ENCODE measurements at places on chromosomes 5 and 9.

GRCh38 chr5:91272858-91273257, 110.3 kb downstream of the ARRDC3 start:
- no peak for DNase-seq

DNA sequence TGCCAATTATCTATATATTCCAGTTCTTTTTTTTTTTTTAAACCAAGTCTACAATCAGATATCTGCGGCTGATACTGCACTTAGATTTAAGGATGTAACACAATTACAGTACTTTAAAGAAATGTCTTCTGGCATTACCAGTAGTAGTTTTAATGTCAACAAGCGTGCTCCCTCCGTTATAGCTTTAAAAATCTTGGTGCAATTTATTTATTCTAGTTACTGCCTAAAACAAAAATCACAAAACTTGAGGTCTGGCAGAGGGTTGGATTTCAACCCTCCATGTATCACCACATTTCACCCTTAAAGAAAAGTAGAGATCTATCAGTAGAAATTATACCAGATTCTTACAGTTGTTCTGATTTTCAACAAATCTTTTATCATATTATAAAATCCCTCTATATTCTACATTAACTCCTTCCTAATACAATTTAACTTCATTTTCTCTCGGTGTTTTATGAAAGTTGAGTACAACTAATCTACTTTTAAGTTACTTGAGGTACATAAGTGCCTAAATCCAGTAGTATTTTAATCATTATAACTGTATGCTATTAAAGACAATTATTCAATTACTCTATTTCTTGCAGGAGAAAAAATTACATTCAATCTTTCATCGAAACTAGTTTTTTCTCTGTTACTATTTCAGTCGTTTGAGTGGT, 2.0 kb upstream of the RICTOR start:
- no peak for DNase-seq

DNA sequence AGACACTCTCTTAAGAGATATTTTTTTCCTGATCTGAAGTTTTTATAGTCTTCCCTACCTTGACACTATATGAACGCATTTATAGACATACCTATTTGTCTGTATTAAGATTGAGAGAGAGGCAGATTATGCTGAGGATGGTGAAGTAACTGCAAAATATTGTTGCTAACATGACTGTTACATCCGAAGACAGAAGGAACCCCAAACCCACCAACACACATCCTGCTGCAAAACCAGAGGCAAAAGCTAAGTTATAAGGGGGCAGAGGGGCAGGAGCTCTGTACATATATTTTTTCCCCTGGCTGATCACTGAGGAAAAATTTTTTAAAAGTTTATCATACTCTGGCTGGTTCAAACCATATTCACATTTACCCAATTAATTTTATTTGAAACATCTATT, 279.0 kb downstream of the MLLT3 start:
- no peak for DNase-seq

GRCh38 chr9:2857564-2858198, 13.8 kb upstream of the PUM3 start:
- peak; percentile 34 for DNase-seq

DNA sequence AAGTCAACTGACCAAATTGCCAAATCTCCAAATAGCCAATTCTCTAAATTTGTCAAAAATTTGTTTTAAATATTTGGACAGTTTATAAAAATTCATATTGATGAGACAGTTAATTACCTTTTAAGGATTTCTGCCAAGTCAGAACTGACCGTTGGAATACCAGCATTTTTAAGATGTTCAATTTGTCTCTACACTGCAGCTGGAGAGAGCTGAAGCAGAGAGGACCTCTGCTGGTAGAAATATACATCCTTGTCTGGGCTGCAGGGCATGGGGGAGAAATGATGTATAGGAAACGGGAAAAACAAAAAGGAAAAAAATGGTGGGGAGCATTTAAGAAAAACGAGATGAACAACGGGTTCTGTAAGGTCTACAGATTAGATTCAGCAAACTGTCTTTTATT, 16.8 kb downstream of the NR6A1 start:
- no peak for DNase-seq

DNA sequence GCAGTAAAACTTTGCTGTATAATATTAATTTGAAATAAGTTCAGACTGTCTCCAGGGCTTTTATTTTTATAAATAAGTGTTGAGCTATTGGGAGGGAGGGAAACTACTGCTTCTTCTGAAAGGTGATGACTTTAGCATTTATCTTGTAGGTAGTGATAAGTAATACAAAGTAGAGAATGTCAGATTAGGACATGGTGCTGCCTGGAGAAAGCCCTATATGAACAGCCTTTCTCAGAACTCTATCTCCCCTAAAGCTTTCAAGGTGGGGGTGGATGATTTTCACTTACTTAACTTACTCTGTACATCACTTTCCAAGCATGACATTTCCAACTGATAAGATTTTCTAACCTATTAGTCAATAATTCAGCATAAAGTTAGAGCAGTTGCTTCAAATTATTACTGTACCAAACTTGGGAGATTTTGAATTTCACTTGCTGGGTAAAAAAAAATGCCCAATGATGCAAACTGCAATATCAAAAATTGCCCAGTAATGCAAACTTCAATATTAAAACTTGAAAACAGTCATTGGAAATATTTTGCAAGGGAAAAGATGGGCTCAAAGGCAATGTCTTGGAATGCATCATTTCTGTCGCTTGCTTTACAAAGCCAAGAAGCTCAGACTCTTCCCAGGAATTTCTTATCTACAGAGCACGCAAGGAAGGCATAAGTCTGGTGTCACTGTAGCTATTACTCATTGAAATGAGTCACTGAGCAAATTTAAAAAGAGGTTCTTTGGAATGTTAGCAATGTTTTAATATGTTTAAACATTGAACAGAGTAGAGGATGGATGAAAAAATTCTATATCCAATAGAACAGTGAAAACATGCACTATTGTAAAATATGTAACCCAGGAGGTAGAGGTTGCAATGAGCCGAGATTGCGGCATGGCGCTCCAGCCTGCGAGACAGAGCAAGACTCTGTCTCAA, 569.5 kb downstream of the PSAT1 start:
- DNase-seq, result no peak

- DNase-seq, result no peak
Measured at GRCh38 chr5:157952374-157952685, 93.4 kb upstream of the CLINT1 start.

- DNase-seq, result no peak
Measured at GRCh38 chr9:88383176-88383575, 5.1 kb upstream of the SPIN1 start.

- no peak for DNase-seq
Measured at GRCh38 chr5:105840800-105841199, 1829.9 kb downstream of the EFNA5 start.

DNA sequence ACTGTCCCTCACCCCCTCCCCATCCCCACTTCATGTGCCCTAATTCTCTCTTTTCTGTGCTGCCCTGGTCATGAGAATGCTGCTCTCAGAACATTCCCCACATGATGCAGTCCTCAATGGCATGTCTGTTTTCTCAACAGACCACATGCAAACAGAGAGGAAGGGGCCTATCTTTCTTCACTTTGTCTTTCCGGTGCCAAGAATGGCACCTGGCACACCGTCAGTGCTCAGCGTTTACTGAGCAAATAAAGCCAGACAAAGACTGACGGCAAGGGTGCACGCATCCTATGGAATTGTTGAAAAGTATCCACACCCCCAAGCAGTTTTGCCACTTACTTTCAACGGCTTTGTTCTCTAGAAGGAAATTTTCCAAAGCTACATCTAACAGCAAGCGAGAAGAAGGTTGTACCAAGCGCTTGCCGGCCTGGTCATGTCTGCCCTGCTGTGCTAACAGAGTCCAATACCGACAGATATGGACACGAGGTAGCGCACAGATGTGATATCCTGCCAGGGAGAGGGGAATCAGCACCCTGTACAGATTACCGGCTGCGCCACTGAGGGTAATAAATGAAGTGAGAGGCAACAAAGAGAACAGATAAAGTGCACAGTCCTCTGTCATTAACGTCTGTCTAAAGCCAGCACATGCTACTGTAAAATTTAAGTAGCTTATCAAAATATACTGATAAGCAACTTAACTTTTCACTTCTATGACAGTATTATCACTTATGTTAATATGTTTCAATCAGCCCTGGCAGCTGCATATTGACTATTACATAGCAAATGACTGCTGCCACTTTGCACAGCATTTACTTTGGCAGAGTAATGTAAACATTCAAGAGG, 251.7 kb downstream of the DENND1A start:
- no peak for DNase-seq

DNA sequence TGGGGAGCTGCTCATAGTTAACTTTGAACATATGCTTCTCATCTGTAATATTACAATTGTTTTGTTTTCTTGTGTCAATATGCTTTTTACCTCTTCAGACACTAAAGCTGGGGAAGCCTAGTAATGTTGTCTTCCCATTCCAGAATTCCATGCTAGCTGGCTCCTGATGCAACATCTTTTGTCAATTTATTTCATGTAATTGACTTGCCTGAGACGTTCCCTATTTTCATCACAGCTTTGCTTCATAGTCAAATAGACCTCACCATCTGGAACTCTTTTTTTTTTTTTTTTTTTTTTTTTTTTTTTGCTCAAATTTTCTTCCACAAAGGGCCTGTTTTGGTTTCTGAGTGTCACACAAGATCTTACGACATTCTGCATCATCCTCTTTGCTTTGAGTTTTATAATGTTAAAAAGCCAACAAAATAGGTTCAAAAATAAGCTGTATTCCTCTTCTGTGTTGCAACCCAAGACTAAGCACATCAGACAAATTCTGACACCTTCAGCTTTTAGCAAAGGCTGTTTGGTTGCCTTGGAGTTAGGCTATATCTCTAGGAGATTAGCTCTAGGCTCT, 235.2 kb downstream of the NR3C1 start:
- DNase-seq, result no peak

GRCh38 chr9:16884373-16884772, 13.9 kb upstream of the BNC2 start:
- DNase-seq, result peak; percentile 12

DNA sequence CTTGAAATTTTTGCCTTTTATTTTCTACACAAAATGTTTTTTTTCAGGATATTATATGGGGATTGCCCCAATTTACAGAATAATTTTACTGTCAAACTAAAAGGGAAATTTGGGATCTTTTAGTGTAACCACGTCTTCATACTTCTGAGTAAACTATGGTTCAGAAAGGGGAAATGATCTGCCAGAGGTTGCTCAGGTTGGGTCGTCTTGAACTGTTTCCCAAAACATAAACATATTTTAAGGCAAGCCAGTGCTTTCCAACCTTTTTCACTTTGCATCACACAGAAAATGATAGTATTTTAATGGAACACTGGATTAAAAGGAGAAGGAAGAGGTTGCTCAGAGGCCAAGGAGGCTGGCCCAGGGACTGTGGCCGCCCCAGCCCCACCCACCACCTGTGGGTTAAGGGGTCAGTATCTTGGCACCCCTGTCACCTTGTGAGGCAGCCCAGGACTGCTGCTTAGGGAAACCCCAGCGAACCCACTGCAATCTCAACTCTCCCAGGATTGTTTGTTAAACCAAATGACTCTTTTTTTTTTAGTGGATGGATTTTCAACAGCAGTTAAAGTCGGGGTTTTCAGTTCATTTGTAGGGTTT, 142.7 kb upstream of the DHFR start:
- no peak for DNase-seq

DNA sequence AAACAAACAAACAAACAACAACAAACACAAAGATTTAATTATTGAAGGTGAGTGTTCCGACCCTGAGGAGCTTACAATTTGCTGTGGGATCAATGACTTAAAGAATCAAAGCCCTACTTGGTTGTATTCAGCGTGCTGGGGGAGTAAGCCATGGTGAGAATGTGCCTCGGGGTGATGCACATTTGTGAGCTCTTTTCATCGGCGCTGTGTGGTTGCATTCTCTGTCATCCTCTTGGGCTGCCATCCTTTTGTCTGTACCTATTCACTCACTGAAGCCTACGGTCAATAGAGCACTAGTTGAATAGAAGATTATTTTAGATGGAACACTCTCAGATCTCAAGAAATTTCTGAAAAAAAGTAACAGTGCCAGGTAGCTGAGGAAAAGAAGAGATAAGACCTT, 203.9 kb downstream of the CTNND2 start:
- DNase-seq, result no peak

DNA sequence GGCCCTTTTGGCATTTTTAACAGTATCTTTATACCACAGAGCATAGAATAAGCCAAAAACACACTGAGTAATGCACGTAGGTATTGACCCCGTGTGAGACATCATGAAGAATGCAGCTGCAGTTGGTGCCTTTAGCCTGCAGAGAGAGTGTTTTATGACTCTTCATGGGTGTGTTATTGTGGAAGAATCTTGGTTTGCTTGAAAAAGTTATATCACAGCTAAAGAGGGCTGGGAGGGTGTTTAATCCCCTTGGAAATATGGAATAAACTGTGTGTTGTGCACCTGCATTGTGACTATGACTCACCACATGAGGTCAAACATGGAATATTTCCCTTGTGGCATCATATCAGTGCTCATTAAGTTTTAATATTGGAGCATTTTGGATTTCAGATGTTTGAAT, 458.7 kb downstream of the CDH9 start:
- DNase-seq, result no peak

DNA sequence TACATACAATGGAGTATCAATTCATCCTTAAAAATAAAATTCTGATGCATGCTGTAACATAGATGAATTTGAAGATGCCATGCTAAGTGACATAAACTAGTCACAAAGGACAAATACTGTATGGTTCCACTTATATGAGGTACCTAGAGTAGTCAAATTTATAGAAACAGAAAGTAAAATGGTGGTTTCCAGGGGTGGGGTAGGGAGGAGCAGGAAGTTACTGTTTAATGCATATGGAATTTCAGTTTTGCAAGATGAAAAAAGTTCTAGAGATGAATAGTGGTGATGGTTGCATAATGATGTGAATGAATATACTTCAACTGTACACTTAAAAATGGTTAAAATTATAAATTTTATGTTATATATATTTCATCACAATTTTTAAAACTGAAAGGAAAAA, 57.3 kb upstream of the FNIP1 start:
- DNase-seq, result no peak

GRCh38 chr5:111075520-111075919, 4.0 kb downstream of the TSLP start:
- no peak for DNase-seq

- peak; percentile 61 for DNase-seq
Measured at GRCh38 chr9:88052321-88052965, 78.1 kb upstream of the CDK20 start.

- peak; percentile 34 for DNase-seq
Measured at GRCh38 chr9:33167972-33168461, 881 bp upstream of the B4GALT1 start.

GRCh38 chr5:133870661-133871060, 97.8 kb downstream of the C5orf15 start:
- DNase-seq, result no peak

GRCh38 chr5:172411484-172412072, 42.7 kb downstream of the SH3PXD2B start:
- no peak for DNase-seq

- DNase-seq, result no peak
Measured at GRCh38 chr5:127088251-127088650, 14.9 kb upstream of the C5orf63 start.

- DNase-seq, result no peak
Measured at GRCh38 chr5:41176952-41177351, 36.4 kb downstream of the C6 start.

Data from GF-D8 (cell line).